ENCODE measurements at places on chromosomes 7 and 10. TPM values are rescaled to one million over a fixed set of nuclear protein-coding genes. Genes with fewer than 3 reads are reported as not detected.

SPAG6 gene
- total RNA-seq, result 3.2 TPM

SORCS1 gene
- total RNA-seq, result 0.27 TPM

CTNNA3 gene
- total RNA-seq, result under 0.01 TPM

ELMO1 gene
- total RNA-seq, result 508 TPM

Data from hematopoietic multipotent progenitor cell (in vitro differentiated cells).